ENCODE measurements at places on chromosomes 6 and 20. TPM values are rescaled to one million over a fixed set of nuclear protein-coding genes. Genes with fewer than 3 reads are reported as not detected.

DNA sequence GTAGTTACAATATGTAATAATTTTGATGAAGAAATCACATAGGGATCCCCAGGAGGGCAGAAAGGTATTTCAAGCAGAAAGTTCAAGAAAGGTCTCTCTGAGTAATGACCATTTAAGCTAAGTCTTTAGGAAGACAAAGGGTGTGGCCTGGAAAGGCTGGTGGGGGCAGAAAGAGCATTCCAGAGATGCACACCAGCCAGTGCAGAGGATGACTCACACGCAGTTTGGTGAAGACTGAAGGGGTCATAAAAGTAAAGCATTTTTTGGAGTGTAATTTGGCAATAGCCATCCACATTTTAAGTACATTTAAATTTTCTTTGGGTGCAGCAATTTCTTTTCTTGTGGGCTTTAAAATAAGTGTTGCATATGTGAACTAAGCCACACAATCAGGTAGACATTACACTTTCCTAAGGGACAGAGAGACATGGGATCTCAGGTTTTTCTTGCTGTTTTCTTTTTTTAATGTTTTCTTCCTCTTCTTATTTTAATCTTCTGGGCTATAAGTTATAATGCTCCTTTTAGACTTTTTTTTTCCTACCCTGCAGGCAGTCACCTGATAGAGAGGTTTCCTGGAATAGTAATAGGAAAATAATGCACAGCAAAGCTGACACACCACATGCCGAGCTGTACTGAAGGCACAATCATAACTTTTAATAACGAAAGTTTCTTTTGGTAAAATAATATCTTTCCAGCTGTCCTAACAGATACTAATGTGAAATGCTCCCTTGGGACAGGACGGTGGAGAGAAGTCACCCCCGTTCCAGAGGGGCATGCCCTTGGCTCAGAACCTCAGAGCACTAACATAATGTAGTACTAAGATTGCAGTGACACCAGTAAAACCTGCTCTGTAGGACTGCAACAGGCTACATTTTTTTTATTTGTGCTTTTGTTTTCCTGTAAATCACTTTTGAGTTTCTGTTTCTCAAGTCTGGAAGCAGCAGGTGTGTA is 49.6 kb upstream of the PTPRK start:
- no peak for DNase-seq

DNA sequence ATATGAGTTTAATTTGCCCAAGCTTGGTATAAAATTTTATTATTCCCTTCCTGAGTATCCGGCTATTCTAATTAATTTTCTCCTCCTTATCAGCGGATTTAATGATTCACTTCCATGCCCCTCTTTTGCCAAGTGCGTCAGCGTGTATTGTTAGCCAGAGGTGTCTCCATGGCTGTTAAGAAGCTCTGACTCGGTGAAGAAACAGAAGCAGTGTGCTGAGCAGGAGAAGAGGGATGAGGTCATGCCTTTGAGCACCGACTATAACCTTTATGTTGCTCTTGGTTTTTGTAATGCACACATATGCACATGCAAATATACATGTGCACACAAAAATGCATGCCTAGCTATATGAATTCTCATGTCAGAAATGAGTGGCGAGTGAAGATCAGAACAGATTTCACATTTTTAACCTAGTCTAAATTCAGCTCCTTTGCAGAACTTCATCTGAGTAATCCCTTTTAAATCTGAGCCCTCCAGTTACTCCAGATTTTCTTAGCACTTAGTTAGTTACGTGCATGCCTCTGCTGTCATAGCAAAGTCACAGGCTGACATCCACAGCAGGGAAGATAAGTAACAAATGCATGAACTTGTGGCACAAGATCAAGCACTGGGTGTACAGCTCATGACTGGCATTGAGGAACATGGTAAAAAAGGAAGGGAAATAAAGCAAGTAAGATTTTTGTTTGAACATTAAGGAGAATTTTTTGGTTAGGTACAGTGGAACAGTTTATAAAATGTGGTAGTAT is 24.3 kb downstream of the HTR1E start:
- no peak for DNase-seq

- no peak for DNase-seq
Observed at GRCh38 chr20:19616620-19617019, 141.4 kb upstream of the RIN2 start.

DNA sequence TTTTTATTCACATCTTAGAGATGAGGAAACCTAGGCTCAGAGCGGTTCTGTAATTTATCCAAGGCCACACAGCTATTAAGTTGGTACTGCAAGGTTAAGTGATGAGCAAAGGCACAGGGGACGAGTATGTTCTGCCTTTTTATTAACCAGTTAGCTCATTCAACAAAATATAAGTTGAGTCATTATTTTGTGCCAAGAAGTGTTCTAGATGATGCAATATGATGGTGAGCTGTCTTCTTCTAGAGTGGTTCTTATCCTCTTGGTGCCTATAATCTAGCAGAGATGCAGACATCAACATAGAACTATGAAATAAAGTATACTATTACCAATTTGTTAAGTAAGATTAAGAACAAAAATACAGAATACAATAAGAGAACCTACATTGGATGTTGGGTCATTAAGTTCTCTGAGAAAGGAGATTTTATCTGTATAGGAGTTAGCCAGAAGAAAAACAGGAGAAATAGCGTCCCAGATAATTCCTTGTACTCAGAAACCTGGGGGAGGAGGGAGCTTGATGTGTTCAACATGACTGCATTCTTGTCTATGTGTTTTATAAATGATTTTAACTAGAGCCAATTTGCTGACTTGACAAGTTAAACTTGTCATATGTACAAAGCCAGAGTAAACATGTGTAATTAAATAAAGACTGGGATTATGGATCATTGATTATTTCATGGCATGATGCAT is 122.3 kb downstream of the TBXT start:
- no peak for DNase-seq

- DNase-seq: no peak
Observed at GRCh38 chr20:37821696-37822095, 81.2 kb upstream of the VSTM2L start.

- DNase-seq: no peak
Observed at GRCh38 chr20:43537921-43538877, 20.6 kb upstream of the SGK2 start.

- no peak for DNase-seq
Observed at GRCh38 chr6:136403110-136403980, 113.7 kb upstream of the BCLAF1 start.

Gene CCN6
- not detected for total RNA-seq

- no peak for DNase-seq
Observed at GRCh38 chr6:139708337-139709199, 334.1 kb upstream of the CITED2 start.

- DNase-seq: no peak
Observed at GRCh38 chr6:112010328-112010727, 43.6 kb upstream of the CCN6 start.

- no peak for DNase-seq
Observed at GRCh38 chr20:45374101-45374467, 4.0 kb downstream of the TP53TG5 start.

Gene COL12A1
- not detected for total RNA-seq

Gene LST1
- total RNA-seq: 18.2 TPM

- DNase-seq: no peak
Observed at GRCh38 chr20:1535420-1536175, 21.9 kb downstream of the SIRPD start.

GRCh38 chr20:60272790-60273189 is 314.6 kb downstream of the CDH26 start:
- DNase-seq: no peak

DNA sequence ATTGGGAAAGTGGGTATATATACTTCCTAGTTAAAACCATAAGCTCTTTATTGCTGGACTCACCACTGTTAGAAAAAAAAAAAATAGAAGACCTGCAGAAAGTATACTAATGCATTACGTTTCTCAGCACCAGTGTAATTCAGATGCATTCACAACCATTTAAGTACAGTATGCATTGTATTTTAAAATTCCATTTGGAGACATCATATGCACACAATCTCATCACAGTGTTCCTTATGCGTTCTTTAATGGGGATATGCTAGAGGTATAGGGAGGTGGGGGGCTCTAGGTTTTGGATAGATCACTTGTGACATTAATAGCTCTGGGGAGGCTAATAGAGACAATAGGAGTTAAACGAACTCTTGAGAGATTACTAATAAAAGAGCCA is 9.4 kb downstream of the TFAP2A start:
- no peak for DNase-seq

GRCh38 chr6:129513471-129513870 is 196.5 kb downstream of the ARHGAP18 start:
- DNase-seq: no peak

- no peak for DNase-seq
Observed at GRCh38 chr6:19870322-19870721, 33.2 kb downstream of the ID4 start.

DNA sequence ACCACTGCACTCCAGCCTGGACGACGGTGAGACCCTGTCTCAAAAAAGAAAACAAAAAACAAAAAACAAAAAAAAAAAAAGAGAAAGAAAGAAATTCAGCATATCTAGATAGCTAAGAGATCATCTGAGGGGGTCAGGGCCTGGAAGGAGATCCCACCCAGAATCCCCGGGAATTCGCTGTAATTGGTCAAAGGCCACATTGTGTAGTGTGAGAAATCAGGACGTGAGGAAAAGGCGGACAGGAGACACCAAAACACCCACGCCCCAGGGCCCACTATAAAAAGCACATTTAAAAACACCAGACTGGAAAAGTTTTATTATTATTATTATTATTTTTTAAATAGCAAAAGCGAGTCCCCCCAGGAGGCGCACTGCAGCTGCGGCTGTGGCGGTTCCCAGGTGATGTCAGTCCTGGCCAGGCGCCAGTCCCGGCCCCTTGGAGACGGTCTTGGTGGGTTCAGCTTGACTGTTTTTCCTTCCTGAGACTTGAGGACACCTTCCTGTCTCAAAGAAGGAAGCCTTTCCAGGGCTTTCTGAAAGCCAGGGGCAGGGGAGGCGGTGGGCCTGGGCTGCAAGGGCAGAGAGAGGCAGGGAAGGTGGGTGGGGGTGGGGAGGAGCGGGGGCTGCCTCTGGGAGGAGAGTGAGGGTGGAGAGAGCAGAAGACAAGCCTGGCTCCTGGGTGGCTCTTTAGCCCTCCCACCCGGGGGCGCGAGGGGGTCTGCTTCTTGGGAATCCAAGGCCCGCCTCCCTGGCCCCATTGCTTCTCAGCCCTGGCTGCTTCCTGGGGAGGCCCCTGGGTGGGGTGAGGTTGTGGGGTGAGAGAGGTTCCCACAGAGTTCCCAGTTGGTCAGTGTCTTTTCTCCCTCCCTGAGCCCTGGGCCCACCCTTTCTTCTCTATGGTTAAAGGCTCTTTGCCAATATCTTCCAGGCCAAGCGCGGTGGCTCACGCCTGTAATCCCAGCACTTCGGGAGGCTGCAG is 14.5 kb downstream of the TCF15 start:
- no peak for DNase-seq

Gene NUDT3
- 7.9 TPM for total RNA-seq

GRCh38 chr6:71383901-71384489 is 95.4 kb downstream of the OGFRL1 start:
- DNase-seq: no peak

DNA sequence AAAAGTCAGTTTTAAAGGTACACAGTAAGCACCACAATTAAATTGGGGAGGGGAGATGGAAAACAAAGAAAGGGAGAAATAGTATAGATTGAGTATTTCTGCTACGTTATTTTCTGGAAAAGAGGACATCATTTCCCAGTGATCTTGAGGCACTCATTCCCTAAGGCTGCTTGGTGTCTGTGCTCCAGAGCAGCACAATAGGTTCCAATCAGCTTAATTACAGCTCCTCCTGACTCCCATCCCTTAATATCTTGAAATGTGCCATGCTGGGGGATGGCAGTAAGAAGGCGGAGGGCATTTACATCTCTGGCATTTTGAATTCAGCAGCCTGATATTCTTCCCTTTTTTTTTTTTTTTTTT is 39.5 kb upstream of the BEND3 start:
- no peak for DNase-seq

- no peak for DNase-seq
Observed at GRCh38 chr20:56733967-56734366, 104.9 kb downstream of the TFAP2C start.

- DNase-seq: no peak
Observed at GRCh38 chr20:57231951-57232428, 34.5 kb downstream of the BMP7 start.

GRCh38 chr6:125985979-125986300 is 400 bp upstream of the TRMT11 start:
- no peak for DNase-seq

Gene FAM83C
- not detected for total RNA-seq

GRCh38 chr6:46103441-46104115 is 26.2 kb upstream of the ENPP4 start:
- DNase-seq: no peak

DNA sequence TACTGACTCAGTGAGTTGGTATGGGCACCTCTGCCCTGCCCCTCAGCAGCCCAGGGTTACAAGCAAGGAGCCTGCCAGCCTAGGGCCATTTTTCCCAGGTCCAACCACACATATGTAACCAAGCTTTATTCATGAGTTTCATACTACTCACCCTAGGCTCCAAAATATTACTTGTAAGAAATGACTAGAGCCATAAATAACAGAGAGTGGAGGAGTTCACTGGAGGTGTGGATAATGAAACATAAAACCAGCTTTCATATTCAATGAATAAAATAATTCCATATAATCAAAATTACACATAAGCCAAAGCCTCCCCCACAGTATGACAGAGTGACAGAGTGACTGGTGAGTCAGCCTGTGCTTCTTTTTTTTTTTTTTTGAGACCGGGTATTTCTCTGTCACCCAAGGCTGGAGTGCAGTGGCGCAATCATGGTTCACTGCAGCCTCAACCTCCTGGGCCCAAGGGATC is 229.8 kb upstream of the SASH1 start:
- DNase-seq: no peak

Gene COL21A1
- total RNA-seq: not detected

Gene CYP24A1
- total RNA-seq: not detected

Gene TRIM15
- total RNA-seq: 1.6 TPM

GRCh38 chr6:107660839-107661238 is 163.3 kb downstream of the SCML4 start:
- DNase-seq: no peak

- DNase-seq: no peak
Observed at GRCh38 chr6:48134246-48134645, 23.2 kb upstream of the PTCHD4 start.

- no peak for DNase-seq
Observed at GRCh38 chr6:56246881-56247653, at the start of gene COL21A1. TSS of gene COL21A1 (minus strand) at chr6:56247580. CDS start at chr6:56182618, 64,962 bp downstream.

- no peak for DNase-seq
Observed at GRCh38 chr6:16274885-16275589, 36.6 kb downstream of the GMPR start.

Gene MYL9
- total RNA-seq: 0.57 TPM

Gene GRIK2
- not detected for total RNA-seq

Gene ATP9A
- 4.1 TPM for total RNA-seq

DNA sequence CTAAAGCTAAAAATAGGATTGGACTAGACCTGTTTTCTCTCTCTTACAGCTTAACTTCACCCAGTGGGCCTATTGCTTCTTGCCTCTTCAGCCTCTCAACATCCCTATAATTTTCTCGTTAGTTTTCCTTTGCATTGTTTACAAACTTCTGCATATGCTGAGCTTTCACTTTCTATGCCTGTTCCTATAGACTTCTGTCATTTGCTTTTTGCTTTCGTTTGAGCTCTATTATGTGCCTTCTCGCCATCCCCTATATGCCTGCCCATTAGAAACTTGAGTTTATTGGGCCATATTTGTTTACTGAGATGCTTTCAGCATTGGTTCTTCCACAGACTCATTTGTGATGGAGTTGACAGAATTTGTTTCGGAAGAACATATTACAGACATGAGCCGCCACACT is 40.9 kb downstream of the NCOA7 start:
- no peak for DNase-seq

All from activated naive CD4-positive, alpha-beta T cell treated with anti-CD3 and anti-CD28 coated beads, Interleukin-2, amount 50 U/mL, for 72 hours (primary cell).